ENCODE measurements at places on chromosomes 6 and 20.
A peak's percentile ranks its signal among the peaks of the same experiment; 100 is the strongest.

DNA sequence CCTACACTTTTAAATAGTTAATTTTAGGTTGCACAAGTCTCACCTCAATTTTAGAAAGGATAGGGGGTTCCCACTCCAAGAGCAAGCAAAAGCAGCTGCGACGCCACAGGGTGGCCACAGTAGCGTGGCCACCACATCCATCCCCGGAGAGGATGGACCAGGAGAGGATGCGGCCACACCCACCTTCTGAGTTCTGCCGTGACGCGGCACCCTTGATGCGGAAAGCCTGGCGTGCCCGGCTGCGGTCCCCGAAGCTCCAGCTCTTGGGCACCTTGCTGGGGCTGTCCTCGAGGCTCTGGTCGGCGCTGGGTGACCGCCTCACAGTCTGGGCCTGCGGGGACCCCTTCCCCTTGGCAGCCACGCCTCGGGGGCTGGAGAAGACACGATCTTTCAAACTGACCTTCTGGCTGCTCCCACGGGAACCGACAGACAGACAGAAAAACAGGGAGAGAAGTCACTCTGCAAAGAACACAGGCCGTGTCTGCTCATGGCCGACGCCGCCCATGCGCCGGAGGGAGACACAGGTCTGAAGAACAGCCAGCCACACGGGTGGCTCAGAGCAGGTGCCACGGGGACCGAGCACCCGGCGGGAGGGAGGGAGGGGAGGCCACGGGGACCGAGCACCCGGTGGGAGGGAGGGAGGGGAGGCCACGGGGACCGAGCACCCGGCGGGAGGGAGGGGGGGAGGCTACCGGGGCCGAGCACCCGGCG, 53.7 kb upstream of the CHRNA4 start:
- DNase-seq: no peak

GRCh38 chr6:170086639-170087420, 204.0 kb downstream of the DLL1 start:
- no peak for DNase-seq

GRCh38 chr20:17863577-17864292, 104.9 kb downstream of the SNX5 start:
- no peak for DNase-seq

DNA sequence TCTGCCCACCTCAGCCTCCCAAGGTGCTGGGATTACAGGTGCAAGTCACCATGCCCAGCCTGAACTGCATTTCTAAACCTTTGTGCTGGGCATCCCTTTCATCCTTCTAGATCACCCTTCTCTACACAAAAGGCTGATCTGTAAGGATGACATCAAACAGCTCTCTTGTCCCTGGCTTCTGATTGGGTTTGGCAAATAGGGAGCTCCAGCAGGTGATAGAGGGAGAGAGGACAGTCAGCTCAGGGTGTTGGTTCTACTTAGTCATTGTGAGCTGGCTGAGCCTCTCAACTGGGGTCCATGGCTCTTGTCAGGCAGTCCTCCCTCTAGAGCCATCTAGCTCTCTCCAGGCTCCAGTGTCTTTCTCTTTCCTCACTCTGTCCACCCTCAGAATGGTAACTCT, 237.6 kb upstream of the JARID2 start:
- no peak for DNase-seq

- peak; percentile 75 for DNase-seq
Measured at GRCh38 chr6:7108964-7109836, 1.4 kb downstream of the RREB1 start.

DNA sequence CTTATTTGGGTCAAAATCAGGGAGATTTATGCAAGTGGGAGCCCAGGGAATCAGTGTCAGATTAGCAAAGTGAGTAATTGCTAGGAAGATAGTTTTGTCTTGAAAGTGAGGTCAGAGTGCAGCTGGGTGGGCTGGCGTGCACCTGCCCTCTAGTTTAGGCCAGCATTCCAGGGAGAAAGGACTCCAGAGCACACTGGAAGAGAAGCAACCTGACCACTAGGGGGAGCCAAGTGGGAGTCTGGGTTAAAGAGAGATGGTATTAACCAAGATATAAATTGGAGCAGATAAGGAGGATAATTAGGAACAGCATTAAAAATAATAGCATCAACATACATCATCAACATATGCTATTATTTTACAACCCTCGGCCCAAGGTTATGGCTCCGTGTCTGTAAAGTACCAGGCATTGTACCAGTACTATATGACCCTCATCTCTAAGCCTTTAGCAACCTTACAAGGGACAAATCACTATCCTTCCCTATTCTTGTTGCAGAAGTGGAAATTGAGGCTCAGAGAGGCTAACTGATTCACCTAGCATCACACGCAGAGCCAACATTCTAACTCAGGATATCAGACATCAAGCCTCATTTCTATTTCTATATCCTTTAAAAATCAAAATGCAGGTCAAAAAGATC, 57.8 kb downstream of the SLC2A10 start:
- no peak for DNase-seq

DNA sequence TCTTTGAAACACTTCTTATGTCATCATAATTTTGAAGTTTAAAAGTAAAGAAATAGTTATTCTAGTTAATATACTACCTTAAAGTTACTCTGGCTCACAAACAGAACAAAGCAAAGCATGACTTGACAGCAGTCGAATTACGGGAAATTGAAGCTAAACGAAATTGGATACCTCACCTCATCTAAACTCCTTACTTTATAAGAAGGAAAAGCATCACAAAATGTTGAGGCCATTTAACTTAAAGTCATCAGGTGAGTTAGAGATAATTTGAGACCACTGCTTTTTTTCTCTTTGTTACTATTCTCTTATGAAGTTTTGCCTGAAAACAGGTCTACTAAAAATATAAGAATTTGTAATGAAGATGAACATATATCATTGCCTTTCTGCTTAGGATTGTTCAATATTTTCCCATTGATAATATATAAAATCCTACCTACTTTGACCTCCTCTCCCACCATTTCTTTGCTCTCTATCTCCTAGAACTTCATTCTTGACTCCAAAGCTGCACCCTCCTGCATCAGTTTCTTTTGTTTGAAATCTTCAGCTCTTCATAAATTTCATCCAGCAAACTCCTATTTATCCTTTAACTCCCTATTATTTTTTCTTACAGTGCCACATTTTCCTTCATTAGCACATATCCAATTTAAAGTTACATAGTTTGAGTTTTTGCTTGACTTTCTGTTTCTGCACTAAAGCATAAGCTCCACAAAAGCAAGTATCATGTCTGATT, 510.7 kb upstream of the ZNF337 start:
- DNase-seq: no peak

DNA sequence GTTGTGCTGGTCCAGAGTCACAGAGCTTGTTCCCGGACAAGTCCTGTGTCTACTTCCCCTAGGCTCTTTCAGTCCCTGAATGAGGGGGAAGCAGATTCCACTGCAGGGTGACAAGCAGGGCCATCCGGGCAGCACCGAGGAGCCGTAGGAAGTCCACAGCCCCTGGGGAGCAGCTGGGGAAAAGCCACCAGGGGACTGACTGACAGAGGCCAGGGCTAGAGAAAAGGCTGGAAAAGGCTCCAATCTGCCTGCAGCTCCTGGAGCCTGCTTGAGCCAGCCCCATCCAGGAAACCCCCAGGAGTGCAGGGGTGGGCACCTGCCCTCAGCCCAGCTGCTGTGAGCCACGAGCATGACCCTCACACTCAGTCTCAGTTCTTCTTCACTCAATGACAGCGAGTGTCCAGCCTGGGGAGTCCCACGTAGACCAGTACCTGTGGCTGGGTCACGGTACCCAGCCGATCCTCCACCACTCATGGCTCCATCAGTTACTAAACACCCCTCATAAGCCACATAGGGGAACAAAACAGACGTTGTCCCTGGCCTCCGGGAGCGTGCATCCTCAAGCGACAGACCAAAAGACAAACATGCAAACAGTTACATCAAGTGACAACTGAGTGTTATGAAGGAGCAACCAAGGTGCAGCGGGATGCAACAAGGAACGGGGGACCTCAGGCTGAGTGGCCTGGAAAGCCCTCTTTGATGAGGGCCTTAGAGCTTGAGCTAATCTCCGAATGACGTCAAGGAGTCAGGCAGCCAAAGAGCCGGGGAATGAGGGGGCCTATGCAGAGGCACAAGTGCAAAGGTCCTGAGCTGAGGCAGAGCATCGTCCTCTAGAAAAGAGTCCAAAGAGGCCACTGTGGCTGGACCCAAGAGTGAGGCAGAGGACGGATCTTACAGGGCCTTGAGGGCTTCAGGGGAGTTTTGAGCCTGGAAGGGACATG, 24.8 kb upstream of the VSTM2L start:
- DNase-seq: no peak

- DNase-seq: no peak
Measured at GRCh38 chr20:31712112-31712553, 10.5 kb downstream of the BCL2L1 start.

- no peak for DNase-seq
Measured at GRCh38 chr20:17634661-17635331, 47.2 kb downstream of the RRBP1 start.

- no peak for DNase-seq
Measured at GRCh38 chr20:58712151-58712791, 19.7 kb downstream of the NPEPL1 start.

GRCh38 chr6:155400654-155400965, 55.0 kb downstream of the NOX3 start:
- DNase-seq: peak; percentile 43

DNA sequence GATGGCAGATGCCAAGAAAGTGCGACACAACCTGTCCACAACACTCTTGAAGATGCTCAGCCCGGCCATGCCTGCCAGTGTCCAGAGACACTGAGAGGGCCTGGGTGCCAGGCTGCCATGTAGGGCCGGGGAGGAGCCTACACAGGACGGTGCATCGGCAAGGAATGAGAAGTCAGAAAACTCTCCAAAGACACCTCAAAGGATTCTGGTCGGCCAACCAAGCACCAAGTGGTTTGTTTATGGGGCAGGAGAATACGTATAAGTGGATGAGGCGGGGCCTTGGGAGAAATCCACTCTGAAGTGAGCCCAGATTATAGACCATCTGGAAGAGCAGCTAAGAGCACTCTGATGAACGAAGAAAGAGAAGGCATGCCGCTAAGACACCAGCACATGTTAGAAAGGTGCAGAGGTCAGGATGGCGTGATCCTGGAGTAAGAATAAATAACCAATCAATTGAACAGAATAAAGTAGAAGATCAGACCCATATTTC, 120.7 kb upstream of the FOXQ1 start:
- no peak for DNase-seq

DNA sequence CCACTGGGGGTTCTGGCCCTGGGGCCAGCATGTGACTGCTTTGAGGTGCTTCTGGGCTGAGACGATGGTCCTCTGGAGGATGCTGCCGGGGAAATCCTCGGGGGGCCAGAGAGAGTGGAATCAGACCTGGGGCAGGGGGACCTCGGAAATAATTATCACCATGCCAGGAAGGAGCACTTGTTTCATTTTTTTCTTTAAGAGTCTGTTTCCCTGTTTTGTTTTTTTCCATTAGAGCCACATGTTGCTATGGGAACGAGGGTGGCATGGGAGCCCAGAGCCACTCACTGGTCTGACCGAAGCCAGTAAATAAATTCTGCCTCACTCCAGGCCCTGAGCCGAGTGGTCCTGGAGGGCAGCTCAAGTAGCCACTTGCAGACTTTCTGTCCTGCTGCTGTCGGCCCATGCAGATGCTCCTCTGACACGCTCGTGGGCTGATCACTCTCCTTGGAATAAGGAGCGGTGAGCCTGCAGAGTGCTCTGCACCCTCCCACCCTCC, 365.1 kb downstream of the ZFAND3 start:
- no peak for DNase-seq

DNA sequence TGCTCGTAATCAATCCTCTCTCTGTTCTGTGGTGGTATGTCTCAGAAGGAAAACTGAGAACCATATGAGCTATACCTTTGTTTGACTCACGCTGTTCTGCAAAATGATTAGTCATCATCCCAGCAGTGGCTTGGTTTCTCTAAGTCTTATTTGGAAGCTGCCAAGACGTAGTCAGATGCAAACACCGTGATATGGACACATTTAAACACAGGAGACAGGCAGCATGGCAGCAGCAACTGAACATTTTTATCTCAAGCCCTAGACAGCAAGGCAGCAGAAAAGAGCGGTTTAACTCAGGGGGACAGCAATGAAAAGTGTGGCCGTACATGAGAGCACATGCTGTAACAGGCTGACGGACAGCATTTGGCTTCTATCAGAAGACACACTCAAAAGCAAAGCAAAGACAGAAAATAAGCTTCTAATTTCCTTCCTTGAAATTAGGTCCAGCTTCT, 1295.1 kb downstream of the EPHA7 start:
- DNase-seq: peak; percentile 77

- no peak for DNase-seq
Measured at GRCh38 chr6:101878554-101879276, 485.2 kb downstream of the GRIK2 start.

DNA sequence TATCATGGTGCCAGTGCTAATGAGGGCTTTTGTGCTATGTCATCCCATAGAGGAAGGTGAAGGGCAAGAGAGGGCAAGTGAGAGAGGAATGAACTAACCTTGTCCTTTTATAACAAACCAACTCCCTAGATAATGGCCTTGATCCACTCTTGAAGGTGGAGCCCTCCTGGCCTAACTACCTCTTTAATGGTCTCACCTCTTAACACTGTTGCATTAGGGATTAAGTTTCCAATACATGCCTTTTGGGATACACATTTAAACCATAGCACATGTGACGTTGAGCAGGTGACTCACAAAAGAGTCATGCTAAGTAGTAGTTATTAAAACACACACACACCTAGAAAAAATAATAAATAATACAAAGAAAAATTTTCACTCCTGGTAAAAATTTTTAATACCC, 36.9 kb downstream of the CCN2 start:
- DNase-seq: no peak

DNA sequence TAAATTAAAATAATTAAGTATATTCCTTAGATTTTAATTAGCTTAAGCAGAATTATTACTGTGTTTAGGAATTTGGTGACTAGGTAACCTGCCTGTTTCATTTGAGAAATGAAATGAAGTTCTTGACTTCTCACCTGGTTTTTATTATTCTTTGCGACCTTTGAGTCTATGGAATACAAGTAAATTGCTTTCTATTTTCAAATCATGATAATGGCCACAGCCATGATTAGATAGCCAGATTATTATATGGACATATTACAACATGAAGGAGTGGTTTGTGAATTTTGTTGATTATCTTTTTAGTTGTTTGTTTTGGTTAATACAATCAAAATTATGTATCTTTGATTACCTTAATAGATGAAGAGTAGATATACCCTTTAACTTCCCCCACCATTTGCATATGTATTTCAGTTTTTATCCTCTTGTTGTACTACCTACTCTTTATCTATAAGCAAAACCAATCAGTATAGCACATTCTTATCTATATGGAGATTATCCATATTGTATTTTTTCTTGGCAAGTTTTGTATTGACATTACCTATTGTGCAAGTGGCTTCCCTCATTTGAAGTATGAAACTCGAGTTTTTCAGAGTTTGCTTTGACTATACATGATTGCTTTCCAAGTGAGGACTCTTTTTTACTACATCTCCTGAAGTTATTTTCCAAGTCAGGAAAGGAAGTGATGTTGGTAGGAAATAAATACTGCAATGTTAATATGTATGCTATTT, 47.9 kb downstream of the CD2AP start:
- DNase-seq: no peak

- no peak for DNase-seq
Measured at GRCh38 chr20:4476903-4477500, 244.7 kb upstream of the PRND start.

- no peak for DNase-seq
Measured at GRCh38 chr20:32278199-32278643, 770 bp downstream of the KIF3B start.

GRCh38 chr6:21321531-21321930, 272.0 kb upstream of the SOX4 start:
- DNase-seq: no peak

Data from fibroblast of skin of abdomen (primary cell).